ENCODE measurements at places on chromosomes 13 and 19.

GRCh38 chr13:78764665-78765064 is 105.7 kb upstream of the OBI1 start:
- no peak for DNase-seq

GRCh38 chr19:15249972-15250639 is 17.9 kb upstream of the EPHX3 start:
- DNase-seq = no peak

DNA sequence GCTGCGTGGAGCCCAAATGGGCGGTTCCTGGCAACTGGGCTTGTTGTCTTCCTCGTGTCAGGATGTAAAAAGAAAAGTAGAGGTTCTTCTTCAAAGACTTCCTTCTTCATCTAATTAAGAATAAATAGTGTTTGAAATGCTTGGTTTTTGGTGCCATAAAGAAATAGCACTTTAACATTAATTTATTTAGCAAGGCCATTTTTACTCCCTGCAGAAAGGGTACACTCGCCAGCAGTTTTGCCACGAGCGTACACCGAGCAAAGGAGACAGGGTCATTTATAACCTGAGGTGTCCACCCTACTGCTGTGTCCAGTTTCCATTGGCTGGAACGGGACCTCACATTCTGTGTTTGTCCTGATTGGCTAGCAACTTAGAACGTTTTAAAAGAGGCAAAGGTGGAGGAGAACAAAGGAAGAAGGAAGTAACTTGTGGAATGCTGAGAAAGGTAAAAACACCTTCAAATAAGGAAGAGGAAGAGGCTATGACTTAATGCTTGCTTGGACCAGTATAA is 21.8 kb upstream of the OR10H1 start:
- DNase-seq = no peak

DNA sequence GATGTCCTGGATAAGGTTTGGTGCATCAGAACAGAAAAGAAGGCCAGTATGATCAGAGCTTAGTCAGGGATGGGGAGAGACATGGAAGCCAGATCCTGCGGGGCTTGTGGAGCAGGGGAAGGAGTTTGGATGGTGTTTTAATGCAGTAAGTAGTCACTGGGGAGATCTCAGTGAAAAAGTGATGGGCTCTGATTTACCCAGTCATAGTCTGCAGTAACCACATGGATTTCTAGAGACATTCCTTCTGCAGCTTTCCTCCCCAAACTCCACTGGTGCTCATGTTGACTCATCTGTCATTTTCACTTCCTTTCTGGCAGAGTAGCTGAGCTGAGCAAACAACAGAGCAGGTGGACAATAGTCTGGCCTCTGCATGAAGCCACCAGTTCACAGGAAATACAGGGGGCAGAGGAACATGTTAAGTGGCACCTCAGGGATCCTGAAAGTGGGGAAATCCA is 144.1 kb downstream of the DPF1 start:
- no peak for DNase-seq

GRCh38 chr19:35913589-35913988 is 5.5 kb upstream of the TYROBP start:
- DNase-seq = no peak

GRCh38 chr13:99415014-99415650 is 86.1 kb upstream of the TM9SF2 start:
- DNase-seq = no peak

DNA sequence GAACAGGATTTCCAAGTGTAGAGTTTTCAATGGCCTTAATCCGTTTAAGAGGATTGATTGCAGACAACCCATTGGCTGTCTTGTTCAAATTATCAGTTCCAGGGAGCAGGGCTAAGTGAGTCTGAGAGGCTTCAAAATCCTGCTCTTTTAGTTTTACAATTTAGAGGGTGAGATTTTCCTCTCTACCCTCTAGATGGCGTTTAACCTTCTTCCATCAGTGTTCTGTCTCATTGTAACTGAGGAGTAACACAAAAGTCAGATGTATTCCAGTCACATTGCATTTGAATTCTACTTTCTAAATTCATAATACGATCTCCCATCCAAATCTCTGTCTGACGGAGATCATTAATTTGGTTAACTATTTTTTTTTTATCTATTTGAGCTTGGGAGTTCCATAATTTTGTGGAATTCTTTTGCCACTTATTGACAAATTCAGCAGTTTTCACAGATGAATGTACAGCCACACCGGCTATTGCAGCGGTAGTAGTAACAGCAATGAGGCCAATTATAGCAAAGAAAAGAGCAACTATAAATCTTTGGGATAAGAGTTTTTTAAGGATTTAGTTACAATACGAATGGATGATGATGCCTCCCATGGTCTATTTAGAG is 7.8 kb upstream of the C19orf84 start:
- DNase-seq = peak; percentile 32

- no peak for DNase-seq
Observed at GRCh38 chr19:3463714-3464586, 16.4 kb downstream of the SMIM24 start.

DNA sequence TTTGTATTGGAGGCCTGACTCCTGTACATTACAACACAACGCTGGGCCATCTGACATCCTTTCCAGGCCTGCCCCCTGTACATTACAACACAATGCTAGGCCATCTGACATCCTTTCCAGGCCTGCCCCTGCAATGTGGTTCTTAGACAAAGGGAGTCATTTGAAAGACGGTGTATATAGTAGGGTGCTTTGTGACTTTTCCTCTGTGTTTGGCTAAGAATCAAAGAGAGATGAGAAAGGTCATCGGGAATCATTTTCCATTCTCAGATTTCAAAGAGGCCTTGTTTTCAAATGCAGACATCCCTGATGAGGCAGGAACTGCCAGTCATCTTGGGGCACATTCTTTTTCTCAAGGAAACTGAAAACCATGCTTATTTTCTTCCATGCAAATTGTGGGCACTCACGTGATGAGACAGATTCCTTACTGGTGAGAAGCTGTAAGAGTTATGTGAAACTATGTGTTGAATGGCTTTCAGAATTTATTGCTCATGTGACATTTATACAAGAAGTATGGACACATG is 551.6 kb downstream of the MYO16 start:
- no peak for DNase-seq

DNA sequence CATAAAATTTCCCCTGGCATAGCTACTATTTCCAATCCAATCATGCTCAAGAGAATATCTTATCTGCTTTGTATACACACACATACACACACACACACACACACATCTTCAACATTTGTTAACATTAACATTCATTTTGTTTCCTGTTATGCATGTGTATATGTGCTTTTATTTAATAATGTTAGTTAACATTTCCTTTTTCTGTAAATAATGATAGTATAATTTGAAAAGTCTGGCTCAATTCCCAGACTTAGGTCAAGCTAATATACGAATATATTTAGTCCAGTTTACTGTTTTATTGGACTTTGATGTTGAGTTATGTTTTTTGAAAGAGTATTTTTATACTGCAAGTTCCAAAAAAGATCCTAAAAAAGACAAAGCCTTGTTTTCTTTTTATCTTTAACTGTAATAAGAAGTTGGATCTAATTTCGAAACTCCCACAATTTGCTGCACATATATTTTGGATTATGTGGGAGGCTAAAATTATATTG is 1072.4 kb downstream of the EFNB2 start:
- DNase-seq = no peak

DNA sequence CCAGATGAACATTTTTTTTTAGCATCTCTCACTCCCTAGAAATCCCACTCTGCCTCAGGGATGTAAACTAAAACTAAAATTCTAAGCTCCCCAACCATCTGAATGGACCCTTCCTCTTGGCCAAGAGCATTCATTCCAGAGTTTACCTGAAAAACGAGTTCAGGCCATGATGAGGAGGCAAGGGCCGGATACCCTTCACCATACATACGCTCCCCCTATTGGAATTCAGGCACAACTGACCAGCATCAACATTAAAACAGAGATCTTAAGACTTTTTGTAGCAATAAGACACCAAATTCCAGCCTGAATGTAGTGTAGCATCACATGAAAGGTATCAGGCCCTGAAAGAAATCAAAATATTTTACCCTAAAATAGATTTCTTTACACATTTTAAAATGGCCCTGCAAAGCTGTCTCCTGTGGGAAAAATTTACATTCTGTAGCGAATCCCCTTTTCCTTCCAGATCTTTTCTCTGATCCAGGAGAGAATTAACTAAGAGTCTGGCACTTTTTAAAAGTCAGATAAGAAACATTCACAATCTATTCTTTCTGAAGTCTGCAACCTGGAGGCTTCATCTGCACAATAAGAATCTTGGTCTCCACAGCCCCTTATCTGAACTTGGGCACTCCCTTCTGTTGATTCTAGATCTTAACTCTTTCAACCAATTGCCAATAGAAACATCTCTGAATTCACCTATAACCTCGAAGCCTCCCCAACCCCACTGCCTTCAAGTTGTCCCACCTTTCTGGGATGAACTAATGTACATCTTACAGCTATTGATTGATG is 888.5 kb downstream of the UQCRFS1 start:
- no peak for DNase-seq

DNA sequence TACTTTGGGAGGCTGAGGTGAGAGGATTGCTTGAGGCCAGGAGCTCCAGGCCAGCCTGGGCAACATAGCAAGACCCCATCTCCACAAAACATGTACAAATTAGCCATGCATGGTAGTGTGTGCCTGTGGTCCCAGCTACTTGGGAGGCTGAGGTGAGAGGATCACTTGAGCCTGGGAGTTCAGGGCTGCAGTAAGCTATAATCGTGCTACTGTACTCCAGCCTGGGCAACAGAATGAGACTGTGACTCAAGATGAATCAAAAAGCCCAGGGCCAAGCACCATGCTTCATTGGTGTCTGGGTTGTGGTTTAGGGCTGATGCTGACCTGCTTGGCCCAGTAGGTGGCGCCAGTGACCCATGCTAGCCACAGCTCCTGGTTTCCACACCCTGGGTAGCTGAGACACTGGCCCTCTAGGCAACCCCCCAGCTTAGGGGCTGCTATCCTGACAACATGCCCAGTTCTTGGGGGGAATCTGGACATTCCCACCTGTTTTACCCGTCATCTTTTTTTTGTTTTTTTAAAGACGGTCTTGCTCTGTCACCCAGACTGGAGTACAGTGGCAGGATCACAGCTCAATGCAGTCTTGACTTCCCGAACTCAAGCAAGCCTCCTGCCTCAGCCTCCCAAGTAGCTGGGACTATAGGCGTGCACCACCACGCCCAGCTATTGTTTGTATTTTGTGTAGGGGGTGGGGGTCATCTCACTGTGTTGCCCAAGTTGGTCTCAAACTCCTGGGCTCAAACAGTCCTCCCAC is 5.5 kb downstream of the CCDC124 start:
- DNase-seq = peak; percentile 74

GRCh38 chr19:16001481-16002312 is 52.9 kb downstream of the OR10H4 start:
- DNase-seq = peak; percentile 34

DNA sequence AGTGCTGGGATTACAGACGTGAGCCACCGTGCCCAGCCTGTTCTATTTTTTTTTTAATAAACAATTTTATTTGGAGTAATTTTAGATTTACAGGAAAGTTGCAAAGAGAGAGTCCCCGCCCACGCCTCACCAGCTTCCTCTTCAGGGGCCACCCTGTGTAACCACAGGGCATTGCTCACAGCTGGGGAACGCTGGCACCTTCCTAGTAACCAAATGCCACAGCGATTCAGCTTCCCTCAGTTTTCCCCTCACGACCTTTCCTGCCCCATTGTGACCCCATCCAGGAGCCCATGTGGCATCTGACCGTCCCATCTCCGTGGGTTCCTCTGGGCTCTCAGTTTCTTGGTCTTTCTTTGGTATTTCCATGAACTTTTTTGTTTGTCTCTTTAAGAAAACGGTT is 83.9 kb downstream of the GNG7 start:
- peak; percentile 32 for DNase-seq

GRCh38 chr19:45074744-45075300 is 1.5 kb downstream of the ZNF296 start:
- no peak for DNase-seq

DNA sequence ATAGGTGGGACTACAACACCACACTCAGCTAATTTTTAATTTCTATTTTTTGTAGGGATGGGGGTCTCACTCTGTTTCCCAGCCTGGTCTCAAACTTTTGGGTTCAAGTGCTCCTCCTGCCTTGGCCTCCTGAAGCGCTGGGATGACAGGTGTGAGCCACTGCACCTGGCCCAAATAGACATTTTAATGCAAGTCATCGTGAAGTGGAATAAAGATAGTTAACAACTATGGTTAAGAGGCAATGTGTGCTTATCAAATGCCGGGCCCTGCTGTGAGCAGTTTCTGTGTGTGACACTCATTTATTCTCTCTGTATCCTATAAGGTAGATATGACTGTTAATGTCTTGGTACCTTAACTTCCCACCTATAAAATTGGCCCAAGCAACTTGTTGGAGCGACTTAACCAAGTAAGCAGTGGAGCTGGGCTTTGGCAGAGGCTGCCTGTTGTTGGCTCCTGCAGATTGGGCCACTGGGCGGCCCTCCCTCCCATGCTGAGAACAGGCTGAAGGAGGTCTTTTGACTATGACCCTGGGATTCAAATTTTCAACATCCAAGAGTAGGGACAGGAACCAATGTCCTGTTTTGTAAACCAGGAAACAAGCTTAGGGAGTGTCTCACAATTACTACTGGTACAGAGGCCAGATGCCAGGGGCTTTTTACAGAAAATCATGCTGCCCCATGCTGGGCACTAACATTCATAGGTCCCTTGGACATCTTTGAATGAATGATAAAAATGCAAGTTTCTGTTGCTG is 450.7 kb downstream of the TSHZ3 start:
- no peak for DNase-seq

DNA sequence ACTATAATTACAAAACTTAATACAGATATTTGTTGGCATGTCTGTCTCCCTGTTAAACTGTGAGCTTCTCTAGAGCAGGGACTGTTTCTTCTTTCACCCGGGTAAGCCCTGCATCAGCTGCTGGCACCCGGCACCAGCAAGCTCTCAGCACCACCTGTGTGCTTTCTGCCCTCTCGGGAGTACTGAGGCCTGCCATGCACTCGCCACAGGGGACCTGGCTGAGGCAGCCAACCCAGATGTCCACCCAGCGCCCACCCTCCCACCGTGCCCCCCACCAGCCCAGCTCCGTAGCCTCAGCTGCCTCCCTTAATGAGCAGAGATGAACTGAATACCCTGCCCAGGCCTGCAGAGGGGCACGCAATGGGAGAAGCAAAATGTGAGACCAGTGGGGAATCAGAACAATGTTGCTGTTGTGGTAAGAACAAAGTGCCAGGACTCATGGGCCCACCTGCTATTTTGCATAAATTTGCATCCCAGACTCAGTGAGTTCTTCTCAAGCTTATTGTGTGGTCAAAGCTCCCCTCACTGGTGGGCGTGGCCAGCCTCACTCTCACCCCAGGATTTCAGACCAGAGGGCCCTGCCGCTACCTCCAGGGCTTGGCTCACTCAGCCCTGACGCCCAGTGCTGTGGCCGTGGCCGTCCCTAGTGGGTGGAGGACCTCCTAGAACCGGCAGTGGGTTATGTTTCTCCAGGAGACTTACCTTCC is 14.6 kb upstream of the SERPINE3 start:
- no peak for DNase-seq

Measured in CD4-positive, CD25-positive, alpha-beta regulatory T cell (primary cell).